Activated naive CD4-positive, alpha-beta T cell treated with anti-CD3 and anti-CD28 coated beads for 36 hours (primary cell): ENCODE measurements at places on chromosomes 13 and 19. TPM values are rescaled to one million over a fixed set of nuclear protein-coding genes. Genes with fewer than 3 reads are reported as not detected.
A peak's percentile ranks its signal among the peaks of the same experiment; 100 is the strongest.

- DNase-seq: no peak
These were observed 235.4 kb upstream of the MAB21L1 start for GRCh38 chr13:35711909-35712308.

LILRA2 gene
- not detected for total RNA-seq

PTPRH gene
- total RNA-seq: not detected

DNA sequence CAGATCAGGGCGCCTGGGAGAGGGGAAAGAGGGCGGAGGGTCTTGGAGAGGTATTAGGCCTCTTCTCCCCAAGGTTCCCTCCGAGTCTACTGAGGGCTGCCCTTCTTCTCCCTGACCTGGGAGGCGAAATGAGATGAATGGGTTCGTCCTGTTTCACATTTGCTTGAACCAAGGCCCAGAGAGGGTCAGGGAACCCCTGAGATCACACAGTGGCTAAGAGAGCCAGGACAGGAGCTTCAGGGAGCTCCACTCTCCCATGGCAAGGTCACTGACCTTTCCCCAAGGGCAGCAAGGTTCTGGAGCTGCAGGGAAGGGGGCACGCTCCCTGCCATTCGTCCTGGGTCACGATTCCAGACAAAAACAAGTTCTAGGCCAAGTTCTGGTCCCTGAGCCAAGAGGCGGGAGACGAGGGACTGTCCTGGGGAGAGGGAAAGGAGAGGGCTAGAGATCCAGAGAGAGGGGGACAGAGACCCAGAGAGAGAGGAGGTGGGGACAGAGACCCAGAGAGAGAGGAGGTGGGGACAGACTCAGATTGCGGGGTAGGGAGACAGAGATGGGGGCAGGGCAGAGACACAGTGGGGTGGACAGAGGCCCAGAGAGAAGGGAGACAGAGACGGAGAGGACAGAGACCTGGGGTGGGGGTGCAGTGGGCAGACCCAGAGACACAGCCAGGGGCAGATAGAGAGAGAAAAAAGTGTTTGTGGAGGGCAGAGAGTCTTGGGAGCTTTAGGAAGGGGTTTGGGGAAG lies 541 bp downstream of the ASPDH start:
- DNase-seq: no peak

DNA sequence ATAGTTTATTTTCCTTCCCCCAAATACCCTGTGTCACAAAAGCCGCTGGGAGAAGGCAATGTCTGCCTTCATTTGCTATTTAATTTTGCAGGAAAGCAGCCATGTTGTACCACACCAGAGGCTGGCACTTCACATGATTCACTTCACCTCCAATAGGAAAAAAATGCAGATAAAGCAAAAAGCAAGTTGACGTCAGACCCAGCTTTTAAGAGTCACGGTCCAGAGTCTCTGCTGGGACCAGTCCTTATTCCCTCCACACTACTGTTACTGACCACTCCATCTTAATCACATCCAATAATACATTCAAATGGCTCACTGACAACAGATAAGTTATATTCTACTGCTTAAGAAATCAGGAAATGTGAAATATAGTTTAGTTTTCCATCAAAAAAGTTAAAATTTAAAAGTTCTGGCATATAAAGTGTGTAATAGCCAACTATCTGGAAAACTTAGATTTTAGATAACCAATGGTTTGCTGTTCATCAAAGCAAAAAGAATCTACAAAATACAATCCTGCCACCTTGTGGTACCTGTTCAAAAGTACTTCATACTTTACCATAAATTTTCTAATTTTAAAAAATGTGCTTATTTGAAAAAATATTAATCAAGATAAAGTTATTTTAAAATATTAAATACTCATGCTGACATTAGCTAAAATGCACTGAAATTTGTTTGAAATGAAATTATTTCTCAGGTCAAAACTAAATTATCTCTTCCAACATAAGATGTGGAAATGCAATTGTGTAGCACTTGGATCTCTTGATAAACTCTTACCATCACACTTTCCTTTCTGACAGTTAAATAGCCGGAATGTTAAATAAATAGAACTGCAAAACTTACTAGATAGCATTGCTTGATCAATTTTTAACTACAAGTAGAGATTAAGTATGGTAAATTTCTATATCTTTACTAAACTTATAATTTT lies 97.3 kb downstream of the SERP2 start:
- no peak for DNase-seq

- peak; percentile 80 for DNase-seq
These were observed 41.6 kb downstream of the TM9SF2 start for GRCh38 chr13:99542788-99543406.

DNA sequence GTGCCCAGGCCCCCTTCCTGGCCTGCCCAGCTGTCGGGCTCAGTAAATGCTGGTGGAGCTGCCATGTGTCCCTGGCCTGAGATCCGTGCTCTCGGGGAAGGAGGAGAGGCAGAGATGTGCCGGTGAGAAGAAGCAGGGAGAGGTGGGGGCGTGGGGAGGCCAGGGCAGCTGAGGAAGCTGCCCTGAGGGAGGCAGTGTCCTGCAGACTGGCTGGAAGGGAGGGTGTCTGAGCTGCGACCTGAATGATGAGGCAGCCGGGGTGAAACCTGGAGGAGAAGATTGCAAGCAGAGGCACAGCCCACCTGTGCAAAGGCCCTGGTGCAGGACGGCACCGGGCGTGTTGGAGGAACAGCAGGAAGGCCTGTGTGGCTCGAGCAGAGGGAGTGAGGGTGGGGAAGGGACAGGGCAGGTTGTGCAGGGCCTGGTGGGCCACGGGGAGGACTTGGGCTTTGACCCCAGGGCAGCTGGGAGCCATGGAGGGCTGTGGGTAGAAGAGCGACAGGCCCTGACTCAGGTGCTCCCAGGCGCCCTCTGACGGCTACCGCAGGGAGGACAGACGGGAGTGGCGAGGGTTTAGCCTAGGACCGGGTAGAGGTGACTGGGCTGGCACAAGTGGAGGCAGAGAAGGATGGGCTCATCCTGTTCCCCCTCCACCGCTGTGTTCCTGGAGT lies 14.0 kb upstream of the CELF5 start:
- DNase-seq: peak; percentile 83

DNA sequence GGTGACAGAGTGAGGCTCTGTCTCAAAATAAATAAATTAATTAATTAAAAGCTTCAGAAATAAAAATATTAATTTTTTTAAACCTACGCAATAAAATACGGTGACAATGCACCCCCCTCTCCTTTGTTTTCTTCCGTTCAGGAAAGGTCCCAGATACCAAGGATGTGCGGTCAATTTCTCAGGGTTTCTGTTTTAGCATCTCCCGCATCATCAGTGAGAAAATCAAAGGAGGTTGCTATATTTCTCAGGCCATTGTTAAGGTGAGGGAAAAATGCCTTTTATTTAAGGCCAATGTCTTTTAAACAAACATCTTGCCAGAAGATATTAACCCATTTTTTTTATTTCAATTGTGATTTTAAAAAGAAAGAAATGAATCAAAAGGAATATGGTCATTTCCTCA lies 111.7 kb downstream of the INSR start:
- DNase-seq: no peak

- DNase-seq: no peak
These were observed 18.6 kb downstream of the ZNF177 start for GRCh38 chr19:9381361-9381785.

OR7D2 gene
- total RNA-seq: 0.14 TPM

DNA sequence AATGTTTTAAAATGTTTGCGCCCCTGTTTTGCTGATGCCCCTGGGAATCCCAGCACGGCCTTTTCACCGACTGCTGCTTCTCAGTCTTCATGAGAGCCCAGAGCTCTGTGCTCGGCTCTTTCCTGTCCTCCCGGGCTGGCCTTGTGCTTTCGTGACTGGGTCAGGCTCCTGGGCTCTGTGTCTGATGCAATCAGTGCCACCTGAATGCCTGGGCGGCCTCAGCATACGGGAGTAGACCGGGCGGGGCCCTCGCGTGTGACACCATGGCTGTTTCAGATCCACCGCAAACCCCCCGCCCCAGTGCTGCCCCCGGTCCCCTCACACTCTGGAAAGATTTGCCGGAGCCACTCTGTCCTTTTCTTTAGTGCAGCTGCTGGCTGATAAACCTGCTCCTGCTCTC lies 21.4 kb downstream of the PABPC3 start:
- no peak for DNase-seq

TPTE2 gene
- total RNA-seq: not detected

ZNF816 gene
- 10.7 TPM for total RNA-seq

DNA sequence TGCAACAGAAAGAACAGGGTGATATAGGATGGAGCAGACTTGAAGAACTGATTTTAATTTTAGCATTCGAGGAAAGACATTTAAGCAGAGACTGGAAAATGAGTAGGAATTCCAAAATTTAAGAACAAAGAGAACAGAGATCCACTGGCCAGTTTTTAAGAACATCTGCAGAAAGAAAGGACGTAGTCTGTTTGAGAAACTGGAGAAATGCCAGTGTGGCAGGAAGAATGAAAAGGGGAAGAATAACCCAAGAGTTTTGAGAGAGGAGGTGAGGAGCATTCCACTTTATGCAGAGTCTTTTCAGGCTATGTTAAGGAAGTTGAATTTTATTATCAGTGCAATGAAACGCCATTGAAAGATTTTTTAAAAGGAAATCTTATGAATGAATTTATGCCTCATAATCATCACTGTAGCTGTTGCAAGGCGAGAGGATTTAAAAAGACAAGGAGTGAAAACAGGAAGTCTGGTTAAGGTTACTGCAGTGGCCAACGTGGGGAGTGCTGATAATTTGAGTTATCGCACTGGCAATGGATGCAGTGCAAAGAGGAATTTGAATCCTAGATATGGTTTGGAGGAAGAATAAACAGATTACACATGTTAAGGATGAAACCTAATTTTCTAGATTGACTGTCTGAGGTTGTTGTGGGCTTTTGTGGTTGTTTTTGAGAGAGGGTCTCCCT lies 253.8 kb downstream of the DACH1 start:
- DNase-seq: no peak

- DNase-seq: no peak
These were observed 374.0 kb downstream of the IRS2 start for GRCh38 chr13:109412283-109412901.

GRCh38 chr19:17135001-17135853 lies 59.6 kb downstream of the MYO9B start:
- peak; percentile 67 for DNase-seq

CEACAM16 gene
- not detected for total RNA-seq
